ENCODE measurements at places on chromosomes 5 and 9.

DNA sequence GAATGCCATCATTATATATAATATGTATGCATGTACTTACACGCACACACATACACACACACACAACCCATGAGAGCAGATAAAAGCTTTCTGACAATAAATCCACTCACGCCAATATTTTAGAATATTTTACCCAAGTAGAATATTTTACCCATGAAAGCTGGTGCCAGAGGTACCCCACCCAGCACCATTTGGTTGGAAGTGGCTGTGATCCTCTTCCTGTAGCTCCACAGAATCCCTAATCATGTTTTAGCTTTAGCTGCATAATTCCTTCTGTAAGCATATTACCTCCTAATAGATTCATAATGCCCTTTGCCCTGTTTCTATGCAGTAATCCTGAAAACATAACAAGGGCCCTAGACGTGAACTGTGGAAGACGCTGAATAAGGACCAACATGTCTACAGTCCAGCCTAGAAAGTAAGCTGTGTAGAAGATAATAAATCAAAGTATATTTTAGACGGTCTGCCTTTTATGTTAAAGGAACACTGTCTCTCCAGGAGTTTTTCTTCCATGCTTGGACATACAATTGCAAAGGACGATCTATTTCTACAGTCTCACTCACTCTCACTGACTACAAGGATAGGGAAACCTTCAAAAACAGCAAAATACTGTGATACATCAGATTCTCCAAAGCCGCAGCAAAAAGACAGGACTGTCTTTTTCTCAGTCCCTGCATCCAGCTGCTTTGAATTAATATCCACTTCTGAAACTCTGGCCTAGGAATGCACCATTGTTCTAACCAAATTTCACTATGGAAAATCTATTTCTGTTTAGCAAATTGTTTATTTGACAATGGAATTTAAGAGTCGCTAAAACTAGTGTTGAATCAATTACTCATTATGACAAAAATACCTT lies 98.2 kb downstream of the USP20 start:
- no peak for DNase-seq

DNA sequence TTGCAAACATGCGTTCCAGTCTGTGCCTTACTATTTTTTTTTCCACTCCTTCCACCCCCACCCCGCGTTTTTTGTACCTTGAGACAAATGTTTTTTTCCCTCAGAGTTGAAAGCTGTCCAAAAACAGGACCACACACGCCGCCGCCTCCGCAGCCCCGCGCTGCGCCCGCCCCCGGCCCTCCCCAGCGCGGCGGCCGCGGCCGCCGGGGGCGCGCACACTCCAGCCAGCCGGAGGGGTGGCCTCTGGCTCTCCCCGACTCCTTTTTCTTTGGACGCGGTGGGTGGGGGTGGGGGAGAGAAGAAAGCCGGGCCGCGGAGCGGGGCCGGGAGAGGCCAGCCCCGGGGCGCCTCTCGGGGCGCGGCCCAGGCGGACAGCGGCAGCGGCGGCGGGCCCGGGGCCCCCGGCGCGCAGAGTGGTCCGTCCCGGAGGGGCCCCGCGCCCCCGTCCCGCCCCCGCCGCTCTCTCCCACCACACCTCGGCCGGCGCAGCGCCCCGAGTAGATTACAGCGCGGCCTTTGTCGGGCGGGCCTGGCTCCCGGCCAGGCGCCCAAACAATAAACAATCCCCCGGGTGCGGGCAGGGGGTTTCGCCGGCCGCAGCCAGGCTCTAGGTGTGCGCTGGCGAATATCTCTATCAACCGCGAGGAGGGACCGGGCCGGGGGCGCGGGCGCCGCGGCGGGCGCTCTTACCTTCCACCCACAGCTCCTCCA lies 10.9 kb downstream of the PTCH1 start:
- DNase-seq = peak; percentile 83

DNA sequence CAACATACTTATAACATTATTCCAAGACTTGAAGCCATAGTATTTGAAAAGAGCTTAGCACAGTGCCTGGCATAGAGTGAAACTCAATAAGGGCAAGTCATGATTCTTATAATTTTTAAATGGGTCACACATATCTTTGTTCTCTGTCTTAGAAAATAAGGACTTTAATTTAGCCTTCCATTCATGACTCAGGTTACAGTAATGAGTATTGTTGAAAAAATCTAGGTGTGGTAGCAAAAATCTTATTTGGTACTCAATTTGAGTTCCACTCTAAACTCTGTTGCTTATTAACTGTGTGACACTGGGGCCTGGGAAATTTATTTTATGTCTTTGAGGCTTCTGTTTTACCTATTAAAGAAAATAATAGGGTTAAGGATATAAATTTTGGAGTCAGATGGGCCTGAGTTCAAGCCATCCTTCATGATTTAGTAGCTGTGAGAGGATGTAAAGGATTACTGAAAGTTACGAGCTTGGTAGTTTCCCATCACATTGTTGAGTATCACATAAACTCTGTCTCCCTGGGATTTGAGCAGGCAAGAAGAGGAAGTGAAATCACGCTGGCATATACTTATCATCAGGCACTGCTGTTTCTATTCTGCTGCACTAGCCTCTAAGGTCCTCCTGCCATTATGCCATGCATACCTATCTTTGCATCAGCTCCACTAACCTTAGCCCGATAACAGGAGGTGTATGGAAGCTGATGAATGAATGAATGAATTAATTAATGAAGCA lies 1.5 kb downstream of the SPINK9 start:
- DNase-seq = no peak

GRCh38 chr5:81750308-81751008 lies 439 bp downstream of the SSBP2 start:
- no peak for DNase-seq
